ENCODE measurements at places on chromosomes 7 and 10.

- DNase-seq: no peak
Measured at GRCh38 chr10:72615970-72616369, 9.9 kb downstream of the MICU1 start.

GRCh38 chr10:120075349-120075748 is 182.8 kb downstream of the SEC23IP start:
- no peak for DNase-seq

- DNase-seq: no peak
Measured at GRCh38 chr10:553233-553632, 136.2 kb downstream of the DIP2C start.

GRCh38 chr10:48838834-48839233 is 100.8 kb downstream of the LRRC18 start:
- DNase-seq: no peak

DNA sequence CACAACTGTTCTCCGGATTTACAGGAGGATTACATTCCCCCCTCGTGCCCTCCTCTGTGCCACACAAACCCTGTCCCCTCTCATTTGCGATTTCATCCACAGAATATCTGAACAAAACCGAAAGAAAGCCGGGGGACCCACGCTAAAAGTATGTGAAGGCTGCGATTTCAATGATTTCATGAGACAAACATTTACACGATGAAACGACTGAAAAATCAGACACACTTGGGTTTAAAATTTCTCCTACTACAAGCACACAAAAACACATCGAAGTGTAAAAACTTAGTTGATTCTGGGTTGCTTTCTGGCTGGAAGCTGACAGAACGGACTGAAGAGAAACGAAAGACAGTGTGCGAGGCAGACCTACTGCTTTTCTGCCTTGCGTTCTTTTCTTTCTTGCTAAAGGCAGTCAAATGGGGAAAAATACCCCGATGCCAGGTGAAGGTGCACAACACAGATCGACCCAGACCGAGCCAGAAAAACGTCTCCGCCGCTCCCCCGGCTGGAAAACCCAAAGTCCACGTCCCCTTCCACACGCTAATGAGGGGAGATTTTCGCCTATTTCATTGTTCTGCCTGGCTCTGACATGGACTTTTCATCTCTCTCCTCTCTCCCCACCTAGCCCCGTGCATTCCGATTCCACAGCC is 1.2 kb downstream of the HIPK2 start:
- no peak for DNase-seq

DNA sequence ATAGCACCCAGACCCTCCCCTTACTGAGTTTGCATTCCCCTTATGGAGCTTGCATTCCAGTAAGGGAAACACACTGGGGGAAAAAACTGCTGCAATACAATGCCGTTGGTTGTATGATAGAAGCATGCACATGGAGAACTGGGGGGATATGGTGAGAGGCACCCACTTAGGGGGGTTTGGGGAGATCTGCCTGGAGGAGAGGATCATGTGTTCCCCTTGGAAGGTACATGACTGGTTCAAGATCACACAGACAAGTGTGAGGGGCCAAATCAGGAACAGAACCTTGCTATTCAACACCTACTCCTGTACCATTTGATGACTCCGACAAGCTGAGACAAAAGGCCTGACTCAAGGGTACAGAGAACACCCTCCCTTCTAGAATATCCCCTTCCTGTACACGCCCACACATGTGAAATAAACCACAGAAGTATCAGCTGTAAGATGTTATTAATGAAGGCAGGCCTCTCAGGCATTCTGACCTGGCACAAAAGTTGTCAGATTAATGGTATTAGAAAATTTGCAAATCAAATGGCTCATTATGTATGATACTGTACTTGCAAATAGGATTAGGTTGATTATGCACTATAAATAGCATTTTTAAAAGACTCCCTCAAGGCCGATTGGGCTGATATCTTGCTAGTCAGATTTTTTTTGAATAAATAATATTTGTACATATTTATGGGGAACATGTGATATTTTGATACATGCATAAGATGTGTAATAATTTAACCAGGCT is 122.2 kb downstream of the NPY start:
- DNase-seq: peak; percentile 46

DNA sequence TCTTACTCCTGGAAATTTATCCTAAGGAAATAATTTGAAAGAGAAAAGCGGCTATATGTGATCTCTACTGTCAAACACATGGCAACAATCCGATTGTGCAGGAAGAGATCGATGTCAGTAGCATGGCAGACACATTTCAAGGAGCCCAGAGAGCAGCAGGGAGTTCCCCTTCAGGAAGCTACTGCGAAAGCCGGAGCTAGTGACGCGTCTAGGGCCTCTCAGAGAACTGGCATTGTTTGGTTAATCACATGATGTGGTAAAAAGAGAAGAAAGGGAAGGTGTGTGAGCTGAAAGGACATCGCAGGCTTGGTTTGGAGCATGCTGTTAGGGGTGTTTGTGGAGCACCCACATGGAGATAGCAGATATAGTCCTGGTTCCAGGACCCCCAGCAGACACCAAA is 74.9 kb downstream of the BEND7 start:
- no peak for DNase-seq

DNA sequence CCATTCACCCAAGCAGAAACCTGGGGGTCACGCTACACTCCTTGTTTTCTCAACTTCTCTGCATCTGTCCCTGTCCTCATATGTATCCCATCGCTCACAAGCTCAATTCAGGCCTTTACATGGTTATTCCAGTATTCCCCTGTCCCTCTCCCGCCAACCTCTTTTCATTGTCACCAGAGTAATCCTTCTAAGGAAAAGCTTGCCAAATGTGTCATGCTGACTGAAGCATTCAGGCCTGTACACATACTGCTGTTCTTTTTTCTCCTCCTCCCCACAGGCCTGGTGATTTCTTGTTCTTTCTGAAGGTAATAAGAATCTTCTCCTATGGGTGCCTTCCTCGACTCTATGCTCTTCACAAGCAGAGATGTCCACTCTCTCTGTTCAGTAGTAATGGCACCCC is 282.2 kb downstream of the PHTF2 start:
- no peak for DNase-seq

DNA sequence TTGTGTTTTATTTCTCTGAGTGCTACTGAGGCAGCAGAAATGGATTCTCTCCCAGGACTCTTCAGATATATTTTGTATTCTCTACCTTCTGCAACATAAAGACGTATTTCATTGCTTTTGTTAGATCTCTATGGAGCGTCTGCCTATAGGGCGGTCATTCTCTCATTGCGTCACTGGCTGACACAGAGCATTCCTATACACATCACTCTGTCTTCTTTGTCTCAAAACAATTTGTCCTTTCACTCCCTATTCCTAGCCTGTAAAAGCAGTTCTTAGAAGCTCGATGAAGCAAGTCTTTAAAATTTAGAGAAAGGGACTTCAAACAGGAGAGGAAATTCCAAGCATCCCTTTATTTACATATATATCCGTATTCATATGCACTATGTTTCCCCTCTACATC is 120.6 kb downstream of the CPED1 start:
- no peak for DNase-seq

DNA sequence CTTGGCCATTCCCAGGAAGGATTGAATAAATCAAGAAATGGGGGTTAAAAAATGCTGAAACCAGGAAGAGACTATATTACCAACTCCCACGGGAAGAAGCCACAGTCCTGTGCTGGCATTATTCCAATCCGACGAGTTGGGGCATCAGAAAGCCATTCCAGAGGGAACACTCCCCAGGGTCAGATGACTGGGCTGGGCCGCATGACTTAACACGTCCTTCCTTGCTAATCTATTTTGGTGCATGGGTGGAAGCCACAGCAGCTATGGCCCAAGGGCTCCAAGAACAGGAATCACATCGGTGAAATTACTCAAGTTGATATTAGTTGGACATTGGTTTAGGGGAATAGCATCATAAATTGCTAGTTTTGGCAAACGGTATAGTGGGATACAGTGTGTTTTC is 592.9 kb upstream of the NRP1 start:
- peak; percentile 94 for DNase-seq

- DNase-seq: no peak
Measured at GRCh38 chr7:75623390-75624133, 115.2 kb downstream of the HIP1 start.

DNA sequence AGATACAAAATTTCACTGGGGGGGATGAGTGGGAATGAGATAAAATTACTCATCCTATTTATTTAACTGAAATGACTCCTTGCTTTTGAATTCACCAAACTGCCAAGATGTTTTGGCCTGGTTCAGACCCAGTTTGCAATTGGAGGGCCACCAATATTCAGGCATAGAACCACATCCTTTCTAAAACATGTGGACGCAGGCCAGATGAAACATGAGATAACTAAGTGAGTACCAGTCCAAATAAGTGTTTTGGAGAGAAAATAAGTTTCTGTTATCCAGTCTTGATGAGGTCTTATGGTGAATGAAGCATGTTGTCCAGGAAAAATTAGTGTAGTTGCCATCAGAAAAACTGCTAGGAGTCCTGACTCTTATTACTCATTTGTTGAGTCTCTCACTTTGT is 36.3 kb upstream of the PDK4 start:
- DNase-seq: no peak

GRCh38 chr10:130970341-130971122 is 341.0 kb downstream of the TCERG1L start:
- no peak for DNase-seq

DNA sequence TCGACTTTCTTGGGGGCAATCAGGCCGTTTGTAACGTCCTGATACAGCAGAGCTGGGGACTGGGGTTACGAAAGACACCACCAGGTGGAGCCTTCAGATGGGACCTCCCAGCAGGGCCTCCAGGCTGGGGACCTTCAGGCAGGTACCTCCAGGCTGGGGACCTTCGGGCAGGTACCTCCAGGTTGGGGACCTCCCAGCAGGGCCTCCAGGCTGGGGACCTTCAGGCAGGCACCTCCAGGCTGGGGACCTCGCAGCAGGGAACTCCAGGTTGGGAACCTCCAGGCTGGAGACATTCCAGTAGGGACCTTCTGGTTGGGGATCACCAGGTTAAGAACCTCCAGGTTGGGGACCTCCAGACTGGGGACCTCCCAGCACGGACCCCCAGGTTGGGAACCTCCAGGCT is 23.5 kb upstream of the GPR146 start:
- DNase-seq: no peak

- no peak for DNase-seq
Measured at GRCh38 chr7:157522189-157522588, 185.4 kb downstream of the DNAJB6 start.
